ENCODE measurements at places on chromosomes 1 and 21.

DNA sequence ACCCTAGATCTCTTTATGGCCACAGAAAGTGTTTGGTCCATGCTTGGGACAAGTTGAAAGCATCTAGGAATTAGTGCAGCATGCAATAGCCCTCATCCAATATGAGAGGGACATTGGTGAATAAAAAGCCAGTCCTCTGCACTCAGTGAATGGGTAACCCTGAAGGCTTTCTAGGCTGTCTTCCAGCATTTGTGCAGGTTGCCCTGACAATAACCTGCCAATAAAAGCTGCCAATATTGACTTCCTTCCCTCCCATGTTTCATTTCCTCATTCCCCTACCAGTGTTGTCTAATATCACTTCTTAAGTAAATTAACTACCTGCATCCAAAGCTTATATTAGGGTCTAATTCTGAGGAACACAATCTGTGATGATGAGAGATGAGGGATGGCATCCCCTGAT is 563.6 kb upstream of the NEGR1 start:
- no peak for DNase-seq

DNA sequence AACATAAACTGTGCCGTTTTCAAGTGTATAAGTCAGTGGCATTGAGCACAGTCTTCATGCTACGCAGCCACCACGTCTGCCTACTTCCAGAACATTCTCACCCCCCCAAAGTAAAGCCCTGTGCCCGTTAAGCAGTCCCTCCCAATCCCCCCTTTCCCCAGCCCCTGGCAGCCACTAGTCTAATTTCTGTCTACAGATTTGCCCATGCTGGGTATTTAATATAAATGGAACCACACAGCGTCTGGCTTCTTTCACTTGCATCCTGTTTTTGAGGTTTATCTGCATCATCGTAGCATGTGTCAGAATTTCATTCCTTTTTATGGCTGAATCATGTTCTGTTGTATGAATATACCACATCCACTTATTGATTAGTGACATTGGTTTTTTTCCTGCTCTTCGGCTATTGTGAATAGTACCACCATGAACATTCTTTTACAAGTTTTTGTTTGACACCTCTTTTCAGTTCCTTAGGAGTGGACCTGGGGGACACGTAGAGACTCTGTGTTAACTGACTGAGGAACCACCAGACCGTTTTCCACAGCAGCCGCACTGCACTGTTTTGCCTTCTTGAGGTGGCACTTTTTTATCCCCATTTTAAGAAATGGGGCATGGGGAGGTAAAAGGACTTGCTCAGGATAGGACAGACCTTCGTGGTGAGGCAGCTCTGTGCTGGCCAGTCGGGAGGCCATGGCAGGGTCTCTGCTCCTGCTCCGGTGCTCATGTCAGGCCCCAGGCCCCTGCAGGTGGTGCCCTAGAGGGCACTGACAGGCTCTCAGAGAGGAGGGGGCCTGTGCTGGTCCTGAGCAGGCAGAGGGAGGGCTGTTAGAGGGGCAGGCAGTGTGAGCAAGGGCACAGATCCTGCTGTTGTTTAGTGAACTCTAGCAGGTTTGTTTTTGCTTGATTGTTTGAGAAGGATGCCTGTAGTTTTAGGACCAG is 123.8 kb downstream of the PCBP3 start:
- no peak for DNase-seq

- DNase-seq: no peak
Observed at GRCh38 chr1:205237526-205238484, 10.1 kb downstream of the TMCC2 start.

DNA sequence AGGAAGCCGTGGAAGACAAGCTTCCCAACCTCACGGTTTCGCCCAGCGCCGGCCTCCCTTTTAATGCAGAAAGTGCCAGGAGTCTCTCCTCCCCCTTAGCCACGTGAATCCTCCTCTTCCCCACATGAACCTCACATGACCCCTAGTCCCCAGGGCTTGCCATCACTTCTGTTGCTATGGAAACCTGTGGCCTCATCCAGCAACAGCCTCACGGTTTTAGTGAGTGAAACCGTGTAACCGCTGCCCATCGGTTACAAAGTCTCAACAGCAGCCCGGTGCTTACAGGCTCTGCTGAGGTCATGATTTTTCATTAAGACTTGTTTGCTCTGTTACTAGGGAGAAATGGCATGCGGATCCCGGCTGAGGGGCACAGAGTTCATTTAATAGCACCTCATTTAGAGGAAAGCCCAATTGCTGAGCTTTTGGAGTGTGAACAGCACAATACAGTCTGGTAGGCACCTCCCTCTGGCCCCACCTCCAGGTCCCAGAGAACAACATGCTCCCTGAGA is 143.2 kb upstream of the BACE2 start:
- no peak for DNase-seq

DNA sequence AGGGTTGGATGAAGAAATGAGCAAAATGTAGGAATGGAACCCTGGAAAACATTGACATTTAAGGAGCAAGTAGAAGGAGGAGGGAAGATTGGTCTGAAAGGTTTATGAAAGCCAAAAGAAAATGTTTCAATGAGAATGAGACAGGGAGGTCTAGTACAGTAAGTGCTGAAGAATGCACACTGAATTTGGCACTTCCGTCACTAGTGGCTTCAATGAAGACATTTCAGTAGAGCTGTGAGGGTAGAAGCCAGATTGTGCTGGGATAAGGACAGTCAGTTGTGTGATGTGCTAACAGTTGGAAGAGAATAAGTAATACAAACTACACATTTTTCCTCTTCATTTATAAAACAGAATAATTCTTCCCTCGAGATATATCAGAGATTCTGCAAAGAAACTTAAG is 17.1 kb downstream of the THEM4 start:
- no peak for DNase-seq

DNA sequence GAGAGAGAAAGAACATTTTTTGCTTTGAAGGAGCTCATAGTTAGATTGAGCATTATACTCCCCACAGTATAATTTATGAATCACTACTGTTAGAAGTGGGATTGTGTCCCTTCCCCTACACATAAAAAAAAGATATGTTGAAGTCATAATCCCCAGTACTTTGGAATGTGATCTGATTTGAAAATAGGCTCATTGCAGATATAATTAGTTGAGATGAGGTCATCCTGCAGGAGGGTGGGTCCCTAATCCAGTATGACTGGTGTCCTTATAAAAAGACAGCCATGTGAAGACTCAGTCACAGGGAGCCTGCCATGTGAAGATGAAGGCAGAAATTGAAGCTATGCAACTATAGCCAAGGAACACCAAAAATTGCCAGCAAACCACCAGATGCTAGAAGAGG is 76.4 kb downstream of the TGFB2 start:
- no peak for DNase-seq

DNA sequence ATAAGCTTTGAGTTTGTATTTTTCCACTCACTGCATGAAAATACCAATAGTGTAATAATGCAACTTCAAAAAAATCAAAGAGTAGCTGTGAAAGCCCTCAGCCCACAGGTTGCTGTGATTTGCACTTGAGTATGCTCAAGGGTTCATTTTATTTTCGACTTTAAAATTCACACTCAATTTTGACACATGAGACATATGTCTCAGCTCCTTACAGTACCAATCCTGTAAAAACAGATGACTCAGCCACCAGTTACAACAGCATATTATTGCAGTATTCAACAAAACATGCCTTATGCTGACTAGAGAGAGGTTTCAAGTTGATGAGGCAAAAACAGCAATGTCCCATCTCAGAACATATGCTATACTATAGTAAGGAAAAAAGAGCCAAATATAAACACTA is 66.1 kb downstream of the CYYR1 start:
- DNase-seq: no peak

Measured in activated CD8-positive, alpha-beta memory T cell treated with anti-CD3 and anti-CD28 coated beads for 1 hour (primary cell).